K562 (cell line): ENCODE measurements at places on chromosomes 6 and 20. TPM values are rescaled to one million over a fixed set of nuclear protein-coding genes. Genes with fewer than 3 reads are reported as not detected.

CLDN20 gene
- total RNA-seq = not detected in 2 replicates

CTCFL gene
- total RNA-seq = 122 and 124 TPM in 2 replicates

PAX1 gene
- total RNA-seq = not detected in 2 replicates

GINS1 gene
- total RNA-seq = 31.8 TPM in 2 replicates

DNA sequence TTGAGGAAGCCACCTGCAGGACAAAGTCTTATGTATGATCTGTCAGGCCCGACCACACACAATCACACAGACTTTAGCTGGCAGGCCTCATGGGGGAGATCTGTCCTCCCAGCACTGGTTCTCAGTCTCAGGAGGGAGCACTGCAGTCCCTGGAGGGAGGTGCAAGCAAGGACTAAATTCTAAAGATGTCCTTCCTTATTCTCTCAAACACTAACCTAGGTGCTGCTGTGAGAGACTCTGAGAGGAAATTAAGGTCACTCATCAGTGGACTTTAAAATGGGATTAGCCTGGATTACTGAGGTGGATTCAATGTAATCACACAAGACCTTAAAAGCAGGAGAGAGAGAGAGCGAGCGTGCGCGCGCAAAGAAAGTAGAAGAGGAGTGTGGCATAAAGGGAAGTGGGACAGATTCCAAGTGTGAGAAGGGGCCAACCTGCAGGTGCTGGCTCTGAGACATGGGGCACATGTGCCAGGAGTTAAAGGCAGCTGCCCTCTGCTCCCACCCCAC is 14.3 kb downstream of the GLO1 start:
- DNase-seq = no peak

DNA sequence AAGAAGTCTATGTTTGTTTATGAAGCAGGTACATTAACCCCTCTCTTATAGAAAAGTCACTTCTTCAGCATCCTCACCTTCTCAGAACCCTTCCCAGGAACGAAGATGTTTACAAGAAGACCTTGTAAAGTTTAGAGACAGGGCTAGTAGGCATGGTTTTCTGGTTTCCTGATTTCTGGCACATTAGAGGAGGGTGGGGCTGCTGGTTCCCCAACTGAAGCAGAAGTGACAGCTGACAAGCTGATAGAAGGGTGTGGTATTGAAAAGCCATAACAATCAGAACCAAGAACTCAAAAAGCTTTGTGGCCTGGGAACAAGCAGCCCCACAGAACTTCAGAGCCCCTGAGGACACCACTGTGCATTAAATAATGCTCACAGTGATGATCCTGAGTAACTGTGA is 91.2 kb downstream of the RTN4IP1 start:
- DNase-seq = no peak

DNA sequence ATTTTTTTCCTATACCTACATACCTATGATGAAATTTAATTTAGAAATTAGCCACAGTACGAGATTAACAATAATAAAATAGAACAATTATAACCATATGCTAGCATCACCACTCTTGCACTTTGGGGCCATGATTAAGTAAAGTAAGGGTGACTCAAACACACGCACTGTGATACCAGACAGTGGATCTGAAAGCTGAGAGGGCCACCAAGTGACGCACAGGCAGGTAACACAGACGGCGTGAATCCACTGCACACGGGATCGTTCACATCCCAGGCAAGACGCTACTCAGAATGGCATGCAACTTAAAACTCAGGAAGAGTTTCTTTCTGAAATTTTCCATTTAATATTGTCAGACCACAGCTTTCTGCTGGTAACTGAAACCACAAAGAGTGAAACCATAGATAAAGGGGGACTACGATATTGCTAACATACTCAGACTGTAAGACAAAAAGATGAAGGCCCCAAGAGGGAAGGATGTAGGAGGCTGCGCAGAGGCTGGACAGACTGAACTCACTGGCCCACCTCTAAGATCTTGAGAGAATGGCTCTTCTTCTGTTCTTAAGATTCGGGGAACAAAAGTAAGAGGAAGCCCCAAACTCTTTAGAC is 17.9 kb downstream of the RRBP1 start:
- DNase-seq = no peak

DNA sequence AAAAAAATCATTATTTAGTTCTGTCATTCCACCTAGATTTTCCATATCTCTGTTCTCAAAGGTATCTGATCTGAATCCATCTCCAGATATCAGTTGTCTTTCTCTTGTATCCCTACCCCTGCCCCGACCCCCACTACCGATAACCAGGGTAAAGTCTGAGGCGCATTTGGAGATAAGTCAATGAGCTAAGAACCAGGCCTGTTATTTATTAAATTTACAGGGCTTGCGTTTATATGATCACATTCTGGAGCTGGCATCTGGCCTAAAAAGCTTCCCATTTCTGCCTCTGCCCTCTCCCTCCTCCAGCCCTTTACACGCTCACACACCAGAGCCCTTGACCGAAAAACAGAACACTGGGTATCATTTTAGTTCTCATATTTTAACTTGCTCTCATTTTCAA is 144.7 kb downstream of the ALDH8A1 start:
- no peak for DNase-seq

GRCh38 chr6:90222724-90223198 is 73.9 kb downstream of the BACH2 start:
- DNase-seq = no peak

- DNase-seq = no peak
Measured at GRCh38 chr6:132365281-132365907, 35.9 kb downstream of the MOXD1 start.

DNA sequence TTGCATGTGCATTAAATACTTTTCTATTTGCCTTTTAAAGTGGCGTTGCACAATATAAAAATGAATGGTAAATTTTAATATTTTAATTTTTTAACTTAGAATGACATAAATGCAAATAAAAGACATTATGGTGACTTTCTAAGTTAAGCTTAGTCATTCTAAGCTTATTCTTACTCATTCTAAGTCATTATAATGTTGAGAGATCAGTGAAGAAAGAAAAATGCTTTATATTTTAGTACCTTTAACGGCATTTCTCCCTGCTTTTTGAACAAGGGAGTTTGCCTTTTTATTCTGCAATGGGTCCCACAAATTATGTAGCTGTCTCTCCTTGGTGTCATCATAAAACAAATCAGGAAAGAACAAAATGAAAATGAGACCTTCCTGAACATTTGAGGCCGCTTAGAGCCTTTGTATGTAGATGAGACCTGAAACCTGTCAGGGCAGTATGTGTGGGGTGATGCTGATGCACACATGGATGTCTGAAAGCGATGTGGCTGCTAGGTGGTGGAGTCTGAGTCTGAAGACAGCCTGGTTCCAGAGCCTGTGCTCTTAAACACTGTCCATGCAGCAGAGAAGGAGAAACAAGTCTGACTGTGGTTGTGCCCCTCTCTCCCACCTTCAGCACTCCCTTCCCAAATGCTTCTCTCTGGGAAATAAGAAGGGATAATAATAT is 158.0 kb downstream of the PHF3 start:
- DNase-seq = no peak

DNA sequence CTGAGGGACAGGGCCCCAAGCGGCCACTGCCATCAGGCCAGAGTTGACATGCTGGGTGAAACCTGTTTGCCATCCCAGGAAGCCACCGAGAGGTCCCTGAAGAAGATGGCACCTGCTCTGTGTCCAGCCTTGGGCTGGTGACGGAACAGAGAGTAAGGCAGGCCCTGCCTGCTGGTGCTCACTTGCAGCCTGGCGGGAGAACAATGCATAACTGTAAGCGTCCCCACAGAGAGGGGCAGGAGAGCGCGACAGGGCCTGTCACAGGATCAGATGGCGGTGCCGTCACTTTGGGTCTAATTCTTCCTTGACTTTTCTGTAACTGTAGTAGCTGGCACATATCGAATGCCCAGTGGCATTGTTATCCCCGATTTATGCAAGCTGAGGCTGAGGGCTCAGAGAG is 29.0 kb upstream of the VSTM2L start:
- no peak for DNase-seq

- DNase-seq = no peak
Measured at GRCh38 chr6:30063315-30063714, 2.2 kb downstream of the POLR1H start.

DNA sequence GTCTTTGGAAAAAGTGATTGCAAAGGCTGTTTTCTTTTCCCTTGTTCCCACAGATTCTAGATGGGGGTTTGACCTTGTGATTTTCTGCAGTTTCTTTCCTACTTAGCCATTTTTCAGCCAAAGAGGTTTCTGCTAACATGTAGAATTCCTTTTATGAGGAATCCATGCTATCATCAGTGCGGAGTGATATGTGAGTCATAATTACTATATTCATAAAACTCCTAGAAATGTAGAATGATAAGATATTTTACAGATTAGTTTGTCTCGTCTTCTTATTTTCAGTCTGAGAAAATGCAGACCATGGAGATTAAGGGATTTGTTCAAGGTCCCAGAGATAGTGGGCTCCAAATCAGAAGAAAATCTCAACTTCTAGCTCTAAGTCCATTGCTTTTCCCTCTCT is 98.6 kb downstream of the KCNQ5 start:
- DNase-seq = no peak
